Type B pancreatic cell (in vitro differentiated cells): ENCODE measurements at places on chromosomes 5 and 9.
A peak's percentile ranks its signal among the peaks of the same experiment; 100 is the strongest.

- no peaks in the 10 kb centered on the region for H3K27me3 ChIP-seq
- no peaks in the 10 kb centered on the region for H3K36me3 ChIP-seq
- H3K4me3 ChIP-seq, result no peak overlapping the region
- DNase-seq, result no peak
- H3K4me1 ChIP-seq, result peaks cover 17% of the 10 kb centered on the region
Observed at GRCh38 chr5:5983261-5983980, 394.9 kb downstream of the MED10 start.

DNA sequence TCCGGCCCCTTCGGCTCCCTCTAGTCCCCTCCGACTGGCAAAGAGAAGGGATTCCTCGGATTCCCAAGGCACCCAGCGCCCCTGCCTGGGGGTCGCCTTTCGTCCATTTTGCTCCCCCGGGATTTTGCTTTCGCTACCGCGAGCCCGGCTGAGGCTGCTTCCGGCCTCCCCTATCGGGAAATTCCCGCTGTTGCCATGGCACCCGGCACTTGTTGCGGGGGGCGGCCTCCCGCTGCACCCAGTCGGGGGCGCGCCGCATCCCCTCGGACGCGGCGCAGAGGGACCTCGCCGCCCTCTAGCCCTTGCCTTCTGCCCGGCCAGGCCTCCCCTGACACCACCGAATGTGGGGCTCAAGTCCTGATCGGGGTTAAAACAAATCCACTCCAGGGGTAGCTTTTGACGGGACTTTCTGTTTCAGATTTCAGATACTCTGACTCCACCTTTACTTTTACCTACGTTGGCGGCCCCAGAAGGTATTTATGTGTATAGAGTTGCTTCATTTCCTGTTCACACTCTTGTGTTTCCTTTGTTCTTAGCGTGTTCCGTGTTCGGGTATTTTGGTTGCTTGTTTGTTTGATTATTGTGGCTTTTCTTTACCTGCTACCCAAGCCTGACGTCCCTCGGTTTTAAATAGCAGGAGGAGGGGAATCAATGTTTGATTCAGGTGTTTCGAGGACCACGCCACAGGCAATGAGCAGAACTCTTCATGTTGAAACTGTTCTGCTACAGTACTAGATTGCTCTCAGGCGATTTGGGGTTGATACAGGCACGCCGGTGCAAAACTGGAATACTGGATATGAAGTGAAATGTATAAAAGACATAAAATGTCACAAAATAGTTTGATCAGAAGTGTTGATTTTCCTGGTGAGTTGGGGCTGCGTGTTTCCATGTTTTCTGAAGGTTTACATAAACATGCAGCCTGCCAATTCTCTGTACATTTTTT lies 1.5 kb downstream of the PARP8 start:
- H3K4me1 ChIP-seq, result peaks cover 12% of the 10 kb centered on the region
- H3K27me3 ChIP-seq, result peaks cover 10% of the 10 kb centered on the region
- H3K4me3 ChIP-seq, result peak overlapping the region; percentile 100
- peak overlapping the region; percentile 99 for H3K27ac ChIP-seq
- no peaks in the 10 kb centered on the region for H3K36me3 ChIP-seq

DNA sequence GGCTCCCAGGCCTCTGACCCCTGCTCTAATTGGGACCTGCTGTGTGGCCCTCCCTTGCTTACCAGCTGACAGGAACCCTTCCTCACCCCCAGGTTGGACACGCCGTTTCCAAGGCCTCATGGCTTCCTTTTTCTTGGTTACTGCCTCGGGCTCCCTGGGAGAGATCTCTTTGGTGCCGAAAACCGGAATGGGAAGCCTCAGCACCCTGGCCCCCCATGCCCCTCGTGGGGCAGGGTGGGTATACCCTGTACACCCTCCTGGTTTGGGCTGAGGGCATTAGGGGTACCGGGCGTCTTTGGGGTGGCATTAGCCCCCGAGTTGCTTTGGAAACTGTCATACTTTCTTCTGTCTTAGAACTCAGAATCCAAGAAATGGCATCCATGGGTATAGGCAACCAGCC lies 10.1 kb upstream of the LRRC14B start:
- no peaks in the 10 kb centered on the region for H3K36me3 ChIP-seq
- no peak for DNase-seq
- H3K27me3 ChIP-seq, result no peaks in the 10 kb centered on the region
- peaks cover 4% of the 10 kb centered on the region for H3K4me1 ChIP-seq

DNA sequence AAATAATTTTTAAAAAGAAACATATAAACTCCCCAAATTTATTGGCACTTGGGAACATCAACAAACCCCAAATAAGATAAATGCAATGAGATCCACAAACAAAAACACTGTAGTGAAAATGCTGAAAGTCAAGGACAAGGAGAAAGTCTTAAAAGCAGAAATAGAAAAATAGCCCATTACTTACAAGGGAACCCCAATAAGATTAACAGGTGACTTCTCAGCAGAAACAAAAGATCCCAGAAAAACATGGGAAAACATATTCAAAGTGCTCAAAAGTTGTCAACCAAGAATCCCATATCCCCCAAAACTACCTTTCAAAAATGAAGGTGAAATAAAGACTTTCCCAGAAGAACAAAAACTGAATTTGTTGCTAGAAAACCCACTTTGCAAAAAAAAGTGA lies 40.0 kb downstream of the FANCC start:
- no peaks in the 10 kb centered on the region for H3K4me1 ChIP-seq
- no peaks in the 10 kb centered on the region for H3K27me3 ChIP-seq
- H3K27ac ChIP-seq, result no peak overlapping the region
- H3K36me3 ChIP-seq, result peaks cover 6% of the 10 kb centered on the region
- H3K4me3 ChIP-seq, result no peak overlapping the region

DNA sequence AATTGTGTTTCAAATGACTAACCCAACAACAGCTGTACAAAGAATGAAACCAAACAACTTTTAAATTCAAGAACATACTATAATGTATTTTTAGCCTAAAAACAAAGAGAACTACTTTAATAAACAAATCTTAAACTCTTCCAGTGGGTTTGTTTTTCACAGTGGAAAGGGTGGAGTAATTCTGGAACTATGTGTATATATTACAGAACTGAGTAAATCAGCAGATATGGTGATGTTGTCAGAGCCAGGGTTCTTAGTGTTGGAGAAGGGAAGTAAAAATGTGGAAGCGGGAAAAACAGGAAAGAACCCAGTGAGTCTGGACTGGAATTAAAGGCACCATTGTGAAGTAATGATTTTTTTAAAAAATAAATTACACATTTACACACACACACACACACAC lies 144.9 kb downstream of the CDK5RAP2 start:
- DNase-seq, result no peak
- H3K4me1 ChIP-seq, result peaks cover 14% of the 10 kb centered on the region
